ENCODE measurements at places on chromosomes 2 and 18.

DNA sequence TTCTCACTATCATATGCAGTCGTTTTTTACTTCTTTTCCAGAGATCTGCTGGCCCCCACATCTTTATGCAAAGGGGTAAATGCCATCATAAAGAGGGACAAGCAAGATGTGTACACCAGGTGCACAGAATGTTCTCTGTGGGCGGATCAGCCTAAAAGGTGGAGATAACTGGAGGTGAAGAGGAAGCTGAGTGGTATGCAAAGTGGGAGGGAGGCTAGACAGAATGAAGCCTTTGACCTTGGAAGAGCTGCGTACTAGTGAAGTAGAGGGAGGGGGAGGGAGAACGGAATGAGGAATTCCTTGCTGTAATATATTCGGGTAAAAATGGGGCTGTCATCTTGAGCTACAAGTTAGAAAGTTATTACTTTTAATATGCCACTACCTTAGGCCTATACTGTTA is 287.5 kb upstream of the VRK2 start:
- no peak for DNase-seq

DNA sequence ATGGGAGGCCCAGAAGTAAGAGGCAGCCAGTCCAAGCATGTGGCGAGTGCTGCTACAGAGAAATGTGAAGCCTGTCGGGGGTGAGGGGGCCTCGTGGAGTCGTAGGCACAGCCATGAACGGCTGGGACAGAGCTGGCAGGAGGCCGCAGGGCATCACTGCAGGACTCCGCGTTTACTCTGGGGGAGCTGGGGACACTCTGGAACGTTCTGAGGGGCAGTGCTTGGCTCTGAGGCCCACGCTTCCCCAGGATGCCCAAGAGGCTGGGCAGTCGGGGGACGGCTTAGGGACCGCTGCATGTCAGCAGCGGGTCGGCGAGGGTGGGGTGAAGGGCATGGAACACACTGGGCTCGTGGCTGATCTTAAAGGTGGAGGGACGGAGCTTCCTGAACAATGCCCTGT is 6.6 kb downstream of the TMEM18 start:
- DNase-seq: no peak

GRCh38 chr2:106932644-106933043 is 46.7 kb upstream of the ST6GAL2 start:
- DNase-seq: no peak

- DNase-seq: no peak
Observed at GRCh38 chr2:100977511-100977910, 24.6 kb upstream of the RPL31 start.

DNA sequence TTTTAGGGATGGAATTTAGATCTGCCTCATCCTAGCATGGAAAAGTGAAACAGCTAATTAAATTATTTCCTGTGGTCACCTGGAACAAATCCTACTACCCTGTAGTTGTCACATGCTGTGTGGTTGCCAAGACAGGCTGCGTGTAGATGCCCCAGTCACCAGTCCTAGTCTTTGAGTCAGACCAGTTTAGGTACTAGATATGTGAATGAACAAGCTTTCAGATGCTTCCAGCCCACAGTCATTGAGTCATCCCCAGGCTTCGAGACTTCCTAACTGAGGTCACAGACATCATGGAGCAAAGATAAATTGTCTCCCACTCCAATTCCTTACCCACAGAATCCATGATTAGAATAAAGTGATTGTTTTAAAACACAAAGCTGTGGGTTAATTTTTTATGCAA is 35.8 kb upstream of the GRB14 start:
- DNase-seq: no peak

DNA sequence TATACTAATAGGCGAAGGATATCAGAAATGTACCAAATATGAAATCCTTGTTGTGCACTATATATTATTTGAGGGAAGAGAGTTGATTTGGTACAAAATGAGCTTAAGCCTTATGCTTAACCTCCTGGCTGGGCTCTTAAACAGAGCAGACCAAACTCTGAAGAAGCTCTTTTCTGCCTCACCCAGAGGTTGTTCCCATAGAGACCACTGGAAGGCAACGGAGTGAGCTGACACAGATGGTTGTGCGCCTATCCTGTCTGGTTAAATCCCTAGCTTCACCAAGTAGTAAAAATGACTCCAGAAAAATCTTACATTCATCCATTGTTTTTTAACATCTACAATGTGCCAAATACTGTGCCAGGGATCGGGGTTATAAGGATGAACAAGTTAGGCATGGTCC is 55.9 kb upstream of the NOL4 start:
- DNase-seq: no peak

DNA sequence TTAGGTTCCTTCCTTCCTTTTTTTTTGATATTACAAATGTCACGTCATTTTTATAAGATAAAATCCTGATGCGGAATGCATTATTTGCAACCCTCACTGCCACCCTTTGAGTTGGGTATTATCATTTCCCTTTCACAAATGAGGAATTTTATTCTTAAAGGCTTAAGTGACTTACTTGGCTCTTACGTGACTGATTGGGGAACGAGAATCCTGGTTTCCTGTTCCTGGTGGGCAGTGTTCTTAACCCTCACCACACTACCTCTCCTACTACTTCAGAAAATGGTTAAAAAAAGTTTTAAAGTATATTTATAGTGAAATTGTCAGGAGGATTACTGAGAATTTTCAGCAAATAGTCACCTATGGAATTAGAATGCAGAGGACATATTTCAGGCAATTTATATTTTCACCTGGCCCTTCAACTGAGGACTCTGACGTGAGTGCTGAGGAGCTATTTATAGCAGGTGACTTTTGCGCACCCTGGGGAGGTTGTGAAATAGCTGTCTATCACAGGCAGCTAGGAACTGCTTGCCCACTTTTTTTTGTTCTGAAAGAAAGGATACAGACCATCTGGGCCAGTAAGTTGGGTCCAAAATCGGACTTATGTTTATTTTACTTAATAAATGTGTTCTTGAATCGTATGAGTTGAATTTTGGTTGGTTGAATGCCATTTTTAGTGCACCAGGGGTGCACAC is 18.7 kb upstream of the RASGRP3 start:
- no peak for DNase-seq

- DNase-seq: peak; percentile 15
Observed at GRCh38 chr2:24050041-24050979, 769 bp downstream of the FKBP1B start.

DNA sequence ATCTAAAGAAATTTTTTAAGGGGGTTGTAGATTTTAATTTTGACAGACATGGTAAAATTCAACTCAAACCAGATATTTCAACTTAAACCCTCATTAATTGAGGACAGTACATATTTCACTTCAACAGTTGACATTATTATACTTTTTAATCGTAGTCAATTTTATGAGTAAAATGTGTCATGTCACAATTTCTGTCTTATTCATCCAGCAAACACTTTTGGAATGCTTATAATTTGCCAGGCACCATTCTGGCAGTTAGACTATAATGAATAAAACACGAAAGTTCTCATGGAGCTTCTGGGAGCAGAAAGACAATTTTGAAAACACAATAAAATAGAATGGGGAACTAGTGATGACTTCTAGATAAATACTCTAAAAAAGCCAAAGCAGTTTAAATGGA is 1094.8 kb downstream of the SUCLG1 start:
- no peak for DNase-seq

GRCh38 chr2:201559067-201559710 is 84.1 kb downstream of the TMEM237 start:
- DNase-seq: no peak

GRCh38 chr18:41783879-41784278 is 171.2 kb upstream of the PIK3C3 start:
- DNase-seq: no peak

GRCh38 chr2:17615728-17616351 is 75.3 kb downstream of the VSNL1 start:
- DNase-seq: no peak

GRCh38 chr2:240469740-240470139 is 34.3 kb downstream of the GPC1 start:
- no peak for DNase-seq

DNA sequence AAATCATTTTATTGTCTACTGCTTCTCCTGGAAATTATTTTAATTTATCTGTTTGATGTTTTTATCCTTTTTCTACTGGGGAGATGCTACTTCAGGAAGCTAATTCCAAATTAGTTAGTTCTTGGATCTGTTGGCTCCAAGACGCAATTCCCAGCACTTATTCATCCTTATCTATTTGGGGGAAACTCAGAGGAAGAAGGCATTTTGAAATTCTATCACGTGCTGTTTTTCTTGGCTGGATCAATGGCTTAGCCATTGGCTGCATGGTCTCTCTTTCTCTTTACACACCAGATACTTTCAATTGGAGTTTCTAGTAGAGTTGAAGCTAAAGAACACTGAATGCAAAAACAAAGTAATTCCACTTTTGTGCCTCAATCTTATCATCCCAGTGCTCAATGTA is 98.3 kb downstream of the RAPGEF4 start:
- no peak for DNase-seq

- no peak for DNase-seq
Observed at GRCh38 chr2:8981876-8982275, 21.6 kb downstream of the MBOAT2 start.

DNA sequence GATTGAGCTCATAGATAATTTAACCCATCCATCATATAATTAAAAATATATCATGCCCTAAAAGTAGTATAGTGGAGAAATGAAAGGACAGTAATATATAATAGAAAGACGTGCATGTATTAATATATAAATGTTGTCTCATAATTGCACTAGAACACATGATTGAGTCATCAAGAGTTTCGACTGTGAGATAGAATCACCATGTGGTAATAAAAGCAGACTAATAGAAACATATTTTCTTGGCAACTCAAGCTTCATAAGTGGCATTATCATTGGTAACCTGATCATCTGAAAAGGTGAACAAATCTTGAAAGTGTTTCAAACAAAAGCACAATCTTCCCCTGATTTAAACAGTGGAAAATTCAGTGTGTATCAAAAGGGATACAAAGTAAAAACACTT is 188.8 kb downstream of the CYRIA start:
- DNase-seq: no peak

DNA sequence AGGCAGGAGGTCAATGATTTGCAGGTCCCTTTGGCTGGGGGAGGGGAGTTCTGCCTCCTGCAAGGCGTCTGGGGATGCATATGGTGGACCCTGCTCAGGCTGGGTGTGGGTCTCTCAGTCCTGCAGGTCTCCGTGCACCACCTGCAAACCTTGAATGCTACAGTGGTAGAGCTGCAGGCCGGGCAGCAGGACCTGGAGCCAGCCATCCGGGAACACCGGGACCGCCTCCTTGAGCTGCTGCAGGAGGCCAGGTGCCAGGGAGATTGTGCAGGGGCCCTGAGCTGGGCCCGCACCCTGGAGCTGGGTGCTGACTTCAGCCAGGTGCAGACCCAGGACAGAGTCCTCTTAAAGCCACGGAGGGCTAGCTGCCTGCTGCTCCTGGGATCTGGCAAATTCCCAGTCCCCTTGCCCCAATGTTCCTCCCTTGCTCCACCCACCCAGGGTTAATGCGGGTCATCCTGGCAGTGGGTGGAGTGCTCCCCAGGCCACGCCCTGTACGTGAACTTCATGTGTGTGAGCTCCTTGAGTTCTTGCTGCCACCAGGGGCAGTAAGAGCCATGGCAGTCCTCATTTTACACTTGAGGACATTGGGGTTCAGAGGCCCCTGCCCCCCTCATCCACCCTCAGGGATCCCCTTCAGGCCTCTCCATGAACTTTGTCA is 3.1 kb downstream of the PROM2 start:
- DNase-seq: no peak

DNA sequence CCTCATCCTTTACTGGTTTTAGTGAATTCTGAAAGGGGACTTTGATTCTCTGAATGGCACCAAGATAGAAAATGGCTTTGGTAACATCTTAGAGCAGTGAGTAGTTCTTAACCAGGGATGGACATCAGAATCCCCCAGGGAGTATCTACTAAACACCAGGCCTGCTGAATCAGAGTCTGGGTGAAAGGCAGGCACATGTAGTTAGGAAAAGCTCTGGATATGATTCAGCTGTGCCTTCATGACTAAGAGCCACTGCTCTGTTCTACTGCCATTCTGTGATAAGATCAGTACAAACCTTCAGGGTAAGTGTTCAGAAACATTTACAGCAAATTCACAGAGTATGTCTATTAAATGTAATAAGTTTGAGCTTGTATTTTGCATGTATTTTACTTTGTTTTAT is 46.2 kb upstream of the B3GNT2 start:
- no peak for DNase-seq

- DNase-seq: no peak
Observed at GRCh38 chr2:176370467-176371171, 101.4 kb downstream of the MTX2 start.

GRCh38 chr2:34371711-34372110 is 772.6 kb upstream of the FAM98A start:
- no peak for DNase-seq

GRCh38 chr18:24176727-24177416 is 38.0 kb downstream of the CABYR start:
- DNase-seq: peak; percentile 73

GRCh38 chr2:38959466-38959865 is 69.8 kb downstream of the ARHGEF33 start:
- no peak for DNase-seq

DNA sequence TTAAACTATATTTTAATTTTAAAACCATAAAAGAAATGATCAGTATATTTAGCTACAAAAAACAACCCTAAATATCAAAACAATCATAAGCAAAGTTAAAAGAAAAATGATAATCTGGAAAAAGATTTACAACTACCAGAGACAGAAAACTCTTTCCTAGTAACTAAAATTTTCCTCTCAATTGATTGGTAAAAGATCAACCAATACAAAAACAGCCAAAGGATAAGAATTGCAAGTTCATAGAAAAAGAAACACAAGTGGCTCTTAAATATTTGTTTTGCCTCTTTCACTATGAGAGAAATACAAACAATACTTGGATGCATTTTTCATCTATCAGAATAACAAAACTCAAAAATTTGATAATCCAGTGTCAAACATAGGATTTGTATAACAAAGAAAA is 101.8 kb upstream of the ZC3H15 start:
- DNase-seq: no peak

DNA sequence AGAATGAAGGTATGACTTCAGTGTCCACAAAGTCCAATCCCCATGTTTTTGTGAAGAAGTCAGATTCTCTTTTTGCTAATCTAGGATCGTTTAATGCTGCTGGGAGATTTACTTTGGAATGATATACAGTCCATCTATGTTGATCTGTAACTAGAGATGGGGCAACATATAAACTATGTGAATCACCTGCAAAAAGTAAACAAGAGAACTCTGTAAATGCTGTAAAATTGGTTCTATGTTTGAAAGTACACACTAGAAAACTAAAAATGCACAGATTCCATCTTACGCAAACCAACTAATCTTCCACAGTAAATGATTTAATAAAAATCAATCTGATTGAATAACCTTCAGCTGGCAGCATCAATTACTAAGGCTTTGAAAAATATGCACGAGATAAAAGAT is 37.5 kb downstream of the VPS54 start:
- no peak for DNase-seq

- no peak for DNase-seq
Observed at GRCh38 chr2:2660789-2661355, 329.8 kb upstream of the MYT1L start.

- DNase-seq: no peak
Observed at GRCh38 chr18:3706279-3707097, 256.5 kb downstream of the TGIF1 start.

- no peak for DNase-seq
Observed at GRCh38 chr2:215436705-215437565, 1.1 kb upstream of the FN1 start.

- no peak for DNase-seq
Observed at GRCh38 chr2:27255187-27255586, 7.7 kb downstream of the SLC30A3 start.

Measured in activated CD8-positive, alpha-beta T cell treated with anti-CD3 and anti-CD28 coated beads for 36 hours (primary cell).